ENCODE measurements at places on chromosomes 1 and 21. TPM values are rescaled to one million over a fixed set of nuclear protein-coding genes. Genes with fewer than 3 reads are reported as not detected.

- H3K27me3 ChIP-seq = no peaks in the 10 kb centered on the region
- no peak overlapping the region for H3K4me3 ChIP-seq
- DNase-seq = no peak
- H3K4me1 ChIP-seq = no peaks in the 10 kb centered on the region
- no peak overlapping the region for H3K27ac ChIP-seq
- H3K36me3 ChIP-seq = no peaks in the 10 kb centered on the region
Measured at GRCh38 chr21:35882791-35883240, 177.5 kb downstream of the SETD4 start.

- no peak overlapping the region for H3K4me3 ChIP-seq
- H3K27me3 ChIP-seq = no peaks in the 10 kb centered on the region
- no peaks in the 10 kb centered on the region for H3K4me1 ChIP-seq
- no peak overlapping the region for H3K27ac ChIP-seq
- no peak for DNase-seq
Measured at GRCh38 chr21:35690436-35690835, 369.9 kb downstream of the SETD4 start.

DNA sequence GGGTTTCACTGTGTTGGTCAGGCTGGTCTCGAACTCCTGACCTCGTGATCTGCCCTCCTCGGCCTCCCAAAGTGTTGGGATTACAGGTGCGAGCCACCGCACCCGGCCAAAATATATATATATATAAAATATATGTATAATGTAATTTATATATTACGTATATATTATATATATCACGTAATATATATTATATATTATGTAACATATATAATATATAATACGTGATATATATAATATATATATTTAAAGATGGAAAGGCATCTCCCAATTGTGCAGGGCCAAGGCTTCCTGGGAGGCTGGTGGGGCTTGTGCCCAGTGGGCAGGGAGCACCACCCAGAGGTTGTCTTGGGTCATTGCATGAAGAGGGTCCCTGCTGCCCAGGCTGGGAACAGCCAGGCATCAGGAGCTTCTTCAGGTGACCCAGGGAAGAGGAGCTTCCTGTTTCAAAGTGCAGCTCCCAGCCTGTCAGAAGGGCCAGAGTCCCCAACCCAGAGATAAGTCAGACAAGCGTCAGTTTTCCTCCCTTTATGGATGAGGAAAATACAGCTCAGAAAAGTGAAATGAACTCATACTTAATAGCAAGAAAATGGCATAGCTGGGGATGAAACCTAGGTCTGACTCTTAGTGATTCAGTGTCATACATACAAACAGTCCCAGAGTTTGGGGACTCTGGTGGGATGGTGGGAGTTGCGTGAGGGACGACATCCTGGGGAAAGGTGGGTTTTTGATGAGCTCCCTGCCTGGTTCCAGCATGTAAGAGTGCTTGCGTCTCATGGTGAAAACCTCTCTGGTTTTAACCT lies 12.0 kb downstream of the UBE2Q1 start:
- H3K27me3 ChIP-seq = no peaks in the 10 kb centered on the region
- H3K4me1 ChIP-seq = no peaks in the 10 kb centered on the region
- H3K36me3 ChIP-seq = peaks cover 29% of the 10 kb centered on the region
- H3K27ac ChIP-seq = no peak overlapping the region

DNA sequence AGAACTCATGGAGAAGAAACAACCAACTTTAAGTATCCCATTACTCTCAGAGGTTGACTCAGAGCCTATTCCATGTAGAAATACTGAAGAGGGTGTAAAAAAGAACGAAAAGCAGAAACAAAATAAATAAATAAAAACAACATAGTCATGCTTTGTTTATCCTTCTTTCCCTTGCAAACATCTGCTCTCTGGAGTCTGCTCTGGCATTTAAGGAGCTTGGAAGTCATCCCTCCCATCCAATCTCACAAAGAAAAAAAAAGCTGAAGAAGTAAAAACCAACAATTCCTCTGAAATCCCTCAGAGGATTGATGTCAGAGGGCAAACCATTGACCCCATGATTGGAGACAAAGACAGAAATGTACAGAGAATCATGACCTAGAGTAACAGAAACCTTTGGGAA lies 302.6 kb upstream of the GREM2 start:
- no peaks in the 10 kb centered on the region for H3K4me1 ChIP-seq
- H3K4me3 ChIP-seq = no peak overlapping the region
- no peak for DNase-seq
- H3K36me3 ChIP-seq = no peaks in the 10 kb centered on the region

DNA sequence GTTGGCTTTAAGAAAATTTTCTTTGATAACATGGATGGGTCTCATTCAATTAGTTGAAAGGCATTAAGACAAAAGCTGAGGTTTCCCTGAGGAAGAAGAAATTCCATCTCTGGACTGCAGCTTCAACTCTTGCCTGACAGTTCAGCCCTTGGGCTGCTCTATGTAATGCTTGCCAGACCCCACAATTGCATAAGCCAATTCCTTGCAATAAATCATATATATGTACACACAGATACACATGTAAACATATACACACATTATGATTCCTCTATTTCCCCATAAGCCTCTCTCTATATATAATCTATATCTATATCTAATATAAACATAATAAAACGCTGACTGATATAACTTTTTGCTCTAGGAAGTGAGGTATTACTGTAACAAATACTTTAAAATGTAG lies 301.5 kb upstream of the PRMT6 start:
- no peaks in the 10 kb centered on the region for H3K36me3 ChIP-seq
- H3K27me3 ChIP-seq = no peaks in the 10 kb centered on the region

- H3K27me3 ChIP-seq = no peaks in the 10 kb centered on the region
- no peak for DNase-seq
- no peak overlapping the region for H3K4me3 ChIP-seq
- H3K36me3 ChIP-seq = no peaks in the 10 kb centered on the region
- H3K4me1 ChIP-seq = peaks cover 21% of the 10 kb centered on the region
- no peak overlapping the region for H3K27ac ChIP-seq
Measured at GRCh38 chr1:201711811-201712210, 117.1 kb upstream of the IPO9 start.

DNA sequence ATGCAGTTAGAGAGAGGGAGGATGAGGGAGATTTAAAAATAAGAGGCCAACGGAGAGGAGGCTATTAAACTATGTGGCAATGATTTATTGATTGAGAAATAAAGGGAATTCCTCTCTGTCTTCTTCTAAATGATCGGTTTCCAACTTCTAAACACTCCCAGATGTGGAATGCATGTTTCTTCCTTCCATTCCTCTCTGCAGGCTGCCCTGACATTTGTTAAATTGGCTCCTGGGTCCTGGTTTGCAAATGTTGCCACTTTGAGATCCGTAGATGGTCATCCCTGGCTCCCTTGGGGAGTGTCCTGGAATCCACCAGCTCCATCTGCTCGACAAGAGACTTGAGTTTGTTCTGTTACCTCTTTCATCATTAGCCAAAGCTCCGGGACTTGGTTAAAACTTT lies 10.3 kb upstream of the C1orf198 start:
- H3K4me1 ChIP-seq = no peaks in the 10 kb centered on the region
- no peaks in the 10 kb centered on the region for H3K27me3 ChIP-seq
- no peak overlapping the region for H3K27ac ChIP-seq
- H3K36me3 ChIP-seq = no peaks in the 10 kb centered on the region
- DNase-seq = no peak

MYOG gene
- total RNA-seq = not detected

SSX2IP gene
- total RNA-seq = 27.2 TPM

AURKAIP1 gene
- 60.0 TPM for total RNA-seq

FAM78B gene
- total RNA-seq = not detected

SPATA21 gene
- 0.36 TPM for total RNA-seq
